H9 (cell line): ENCODE measurements at places on chromosomes 5 and 9.

GRCh38 chr9:107389617-107390071, 99.9 kb downstream of the KLF4 start:
- no peak for DNase-seq
- H3K36me3 ChIP-seq = no peaks in the 10 kb centered on the region
- H3K4me3 ChIP-seq = no peak overlapping the region

GRCh38 chr5:64625678-64626077, 64.6 kb upstream of the SHISAL2B start:
- H3K27me3 ChIP-seq = no peaks in the 10 kb centered on the region
- H3K4me1 ChIP-seq = no peaks in the 10 kb centered on the region
- no peak overlapping the region for H3K4me3 ChIP-seq

DNA sequence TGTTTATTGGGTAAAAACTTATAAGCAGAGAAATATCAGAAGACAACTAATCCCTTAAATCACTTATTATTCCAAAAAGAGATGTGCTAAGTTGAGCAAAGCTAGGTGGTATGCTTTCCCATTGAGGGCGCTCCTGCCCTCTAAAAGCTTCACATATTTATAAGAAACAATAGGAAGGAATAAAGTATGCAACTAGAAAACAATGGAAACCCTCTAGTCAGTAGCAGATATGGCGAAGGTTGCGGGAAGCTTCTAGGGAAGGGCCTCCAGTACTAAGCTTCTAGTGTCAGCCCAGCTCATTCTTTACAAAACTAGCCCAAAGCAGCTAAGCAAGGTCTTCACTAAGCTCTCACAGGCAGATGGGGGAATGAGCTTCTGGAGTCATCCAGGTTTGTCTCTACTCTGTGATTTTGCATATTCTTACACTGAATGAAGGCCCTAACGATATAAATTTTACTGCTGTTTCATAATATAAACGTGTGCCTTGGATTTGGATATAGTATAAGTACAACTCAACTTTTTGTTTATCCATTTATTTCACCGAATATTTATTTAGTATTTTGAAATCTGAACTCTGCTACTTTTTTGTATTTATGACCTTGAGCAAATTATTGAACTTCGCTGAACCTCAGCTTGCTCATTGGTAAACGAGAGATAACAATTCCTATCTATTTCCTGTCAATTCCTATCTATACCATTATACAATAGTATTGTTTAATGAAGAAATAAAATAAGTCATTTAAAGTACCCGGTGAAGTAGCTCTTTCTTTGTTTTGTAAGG, 571.4 kb downstream of the ELAVL2 start:
- H3K4me1 ChIP-seq = no peaks in the 10 kb centered on the region
- 0 out of 2 replicates have a peak, but pooled peaks cover 5% of the 10 kb centered on the region for H3K36me3 ChIP-seq
- peak; percentile 24 for DNase-seq
- H3K27ac ChIP-seq = no peak overlapping the region
- H3K4me3 ChIP-seq = no peak overlapping the region

- H3K4me1 ChIP-seq = no peaks in the 10 kb centered on the region
- H3K27me3 ChIP-seq = no peaks in the 10 kb centered on the region
- H3K36me3 ChIP-seq = peaks cover 5% of the 10 kb centered on the region; the same call in 1 of the 2 replicates
- no peak overlapping the region for H3K4me3 ChIP-seq
- DNase-seq = no peak
These were observed 34.7 kb downstream of the SH3RF2 start for GRCh38 chr5:145971108-145971507.

- H3K36me3 ChIP-seq = no peaks in the 10 kb centered on the region
- no peaks in the 10 kb centered on the region for H3K27me3 ChIP-seq
- no peaks in the 10 kb centered on the region for H3K4me1 ChIP-seq
- H3K27ac ChIP-seq = no peak overlapping the region
These were observed 680.8 kb downstream of the CETN3 start for GRCh38 chr5:89728750-89729149.

GRCh38 chr5:12204761-12205160, 300.5 kb upstream of the CTNND2 start:
- H3K4me3 ChIP-seq = no peak overlapping the region
- no peak for DNase-seq
- no peaks in the 10 kb centered on the region for H3K27me3 ChIP-seq
- peaks cover 6% of the 10 kb centered on the region; the same call in 1 of the 2 replicates for H3K36me3 ChIP-seq
- no peak overlapping the region for H3K27ac ChIP-seq

DNA sequence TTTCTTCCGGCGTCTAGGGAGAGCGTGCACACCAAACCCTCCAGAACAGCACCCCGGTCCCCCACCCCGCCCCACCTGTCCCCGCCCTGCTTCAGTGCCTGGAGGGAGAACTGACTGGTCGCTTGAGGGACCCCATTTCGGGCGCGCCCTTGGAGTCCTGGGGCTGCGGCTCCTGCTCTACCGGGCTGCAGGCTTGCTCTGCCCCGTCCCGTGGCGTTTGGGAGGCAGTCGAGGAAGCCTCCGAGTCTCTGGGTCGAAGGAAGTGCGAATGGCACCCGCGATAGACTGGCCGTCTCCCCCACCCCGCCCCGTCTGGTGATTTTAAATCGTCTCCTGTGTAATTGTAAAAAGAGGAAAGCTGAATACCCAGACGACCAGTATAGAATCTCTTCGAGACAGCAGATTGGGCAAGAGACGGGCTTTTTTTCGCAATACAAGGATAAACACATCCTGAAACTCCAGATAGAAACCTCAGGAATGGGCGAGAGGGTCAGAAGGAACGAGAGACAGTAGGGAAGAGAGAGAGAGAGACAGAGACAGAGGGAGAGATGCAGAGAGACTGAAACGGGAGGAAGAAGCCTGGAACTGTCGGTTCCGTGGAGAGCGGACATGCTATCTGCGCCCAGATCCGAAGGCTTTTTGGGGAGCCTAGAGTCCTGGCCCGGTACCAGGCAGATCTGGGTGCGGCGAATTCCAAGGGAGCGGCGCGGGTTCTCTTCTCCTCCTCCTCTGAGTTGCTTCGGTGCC, 9.9 kb downstream of the PRDM6 start:
- H3K27me3 ChIP-seq = peaks cover 66% of the 10 kb centered on the region
- H3K4me3 ChIP-seq = peak overlapping the region; percentile 78
- no peak overlapping the region for H3K27ac ChIP-seq
- no peak for DNase-seq
- H3K36me3 ChIP-seq = no peaks in the 10 kb centered on the region
- no peaks in the 10 kb centered on the region for H3K4me1 ChIP-seq

GRCh38 chr9:92970467-92970923, 23.2 kb downstream of the FGD3 start:
- peak overlapping the region; percentile 81 for H3K27ac ChIP-seq
- H3K36me3 ChIP-seq = no peaks in the 10 kb centered on the region; the same call in 1 of the 2 replicates
- peak overlapping the region; percentile 35; the same call in 2 of the 3 replicates for H3K4me3 ChIP-seq
- DNase-seq = peak; percentile 89

DNA sequence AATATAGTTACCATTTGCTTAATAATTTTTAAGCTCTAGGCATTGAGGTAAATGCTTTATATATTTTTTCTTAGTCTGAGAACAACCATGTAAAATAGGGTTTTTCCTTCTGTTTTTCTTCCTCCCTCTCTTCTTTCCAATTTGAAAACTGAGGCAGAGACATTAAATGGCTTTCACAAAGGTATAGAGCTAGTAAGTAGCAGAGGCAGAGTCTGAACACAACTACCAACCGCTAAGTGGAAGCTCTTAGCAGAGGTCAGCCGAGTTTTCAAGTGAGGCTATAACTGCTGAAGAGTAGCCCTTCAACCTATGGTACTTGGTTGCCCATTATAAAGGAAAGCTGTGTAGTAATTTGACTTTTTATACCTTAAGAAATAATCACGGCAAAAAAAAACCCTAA, 187.1 kb downstream of the MEF2C start:
- peaks cover 47% of the 10 kb centered on the region for H3K27me3 ChIP-seq
- H3K4me1 ChIP-seq = peaks cover 7% of the 10 kb centered on the region; the same call in 1 of the 2 replicates
- H3K27ac ChIP-seq = no peak overlapping the region
- peaks cover 2% of the 10 kb centered on the region; the same call in 1 of the 2 replicates for H3K36me3 ChIP-seq
- H3K4me3 ChIP-seq = peak overlapping the region; percentile 69; the same call in 2 of the 3 replicates

DNA sequence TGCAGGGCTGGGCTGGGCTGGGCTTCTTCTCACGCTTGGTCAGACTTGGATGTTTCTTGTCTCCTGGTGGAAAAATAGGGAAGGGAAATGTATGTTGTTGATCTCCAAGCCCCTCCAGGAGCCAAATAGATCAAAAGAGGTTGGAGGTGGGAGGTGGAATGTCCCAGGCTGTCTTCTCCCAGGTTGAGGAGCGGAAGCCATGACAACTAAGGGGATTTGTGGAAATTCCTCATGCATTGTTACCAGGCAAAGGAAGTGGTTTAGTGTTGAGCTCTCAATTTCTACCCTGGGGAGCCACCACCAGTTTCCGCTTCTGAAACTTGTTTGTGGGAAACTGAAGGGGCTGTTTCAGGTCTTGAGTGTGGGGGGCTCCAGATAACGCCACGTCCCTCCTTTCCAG, 79.0 kb downstream of the SPRY4 start:
- no peak overlapping the region; the same call in 2 of the 3 replicates for H3K4me3 ChIP-seq
- H3K36me3 ChIP-seq = peaks cover 7% of the 10 kb centered on the region
- H3K4me1 ChIP-seq = no peaks in the 10 kb centered on the region; the same call in 1 of the 2 replicates
- no peaks in the 10 kb centered on the region for H3K27me3 ChIP-seq
- DNase-seq = no peak
- no peak overlapping the region for H3K27ac ChIP-seq

GRCh38 chr9:123584202-123585176, 228.5 kb downstream of the CRB2 start:
- peaks cover 13% of the 10 kb centered on the region for H3K36me3 ChIP-seq
- H3K27ac ChIP-seq = no peak overlapping the region
- no peaks in the 10 kb centered on the region for H3K4me1 ChIP-seq
- H3K27me3 ChIP-seq = no peaks in the 10 kb centered on the region
- no peak overlapping the region for H3K4me3 ChIP-seq

- no peaks in the 10 kb centered on the region for H3K27me3 ChIP-seq
- no peak overlapping the region for H3K27ac ChIP-seq
- peaks cover 2% of the 10 kb centered on the region; the same call in 1 of the 2 replicates for H3K36me3 ChIP-seq
- H3K4me1 ChIP-seq = no peaks in the 10 kb centered on the region
These were observed 45.8 kb downstream of the MOCS2 start for GRCh38 chr5:53063791-53064190.

DNA sequence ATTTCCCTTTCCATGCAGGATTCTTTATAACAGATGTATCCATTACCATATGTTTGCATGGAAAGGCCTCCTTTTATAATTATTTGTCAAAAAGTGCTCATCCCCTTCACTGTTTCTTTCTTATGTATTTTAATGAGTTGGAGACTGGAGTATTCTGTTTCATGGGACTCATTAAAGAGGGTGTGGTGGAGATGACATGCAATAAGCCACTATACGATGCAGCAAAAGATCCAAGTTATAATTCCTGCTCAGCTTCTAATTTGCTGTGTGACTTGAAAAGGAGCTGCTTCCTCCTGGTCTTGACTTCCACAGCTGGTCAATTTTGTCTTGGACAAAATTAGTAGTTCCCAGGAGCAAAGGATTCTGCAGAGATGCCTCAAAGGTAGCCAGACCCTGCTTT, 13.9 kb downstream of the SGCD start:
- no peaks in the 10 kb centered on the region for H3K36me3 ChIP-seq
- H3K4me3 ChIP-seq = no peak overlapping the region
- no peaks in the 10 kb centered on the region for H3K27me3 ChIP-seq
- no peaks in the 10 kb centered on the region for H3K4me1 ChIP-seq
- H3K27ac ChIP-seq = no peak overlapping the region

DNA sequence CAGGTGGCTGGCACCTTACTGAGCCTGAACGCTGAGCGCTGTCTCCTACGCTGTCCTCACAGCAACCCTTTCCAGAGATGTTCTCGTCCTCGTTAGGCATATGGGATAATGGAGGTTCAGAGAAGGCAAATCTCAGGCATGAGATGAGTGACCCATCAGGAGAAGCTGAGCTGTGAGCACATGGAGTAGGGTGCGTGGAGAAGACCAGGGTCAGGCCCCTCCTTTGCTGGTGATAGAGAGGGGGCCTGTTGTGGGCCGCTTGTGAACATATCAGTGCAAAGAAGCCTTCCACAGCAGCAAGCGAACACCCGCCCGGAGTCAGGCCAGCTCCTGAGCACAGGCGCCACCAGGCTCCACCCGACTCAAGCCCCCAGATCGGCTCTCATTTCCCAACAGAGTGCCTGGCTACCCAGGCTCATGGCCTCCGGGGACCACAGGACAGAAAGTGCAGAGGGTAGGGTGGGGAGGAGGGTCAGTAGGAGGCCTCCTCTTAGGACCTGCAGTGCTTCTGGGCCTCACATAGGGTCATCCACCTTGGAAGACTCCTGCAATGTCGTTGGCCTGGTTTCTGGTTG, 15.0 kb upstream of the TIFAB start:
- peak overlapping the region; percentile 84; the same call in 2 of the 3 replicates for H3K4me3 ChIP-seq
- H3K27ac ChIP-seq = no peak overlapping the region

DNA sequence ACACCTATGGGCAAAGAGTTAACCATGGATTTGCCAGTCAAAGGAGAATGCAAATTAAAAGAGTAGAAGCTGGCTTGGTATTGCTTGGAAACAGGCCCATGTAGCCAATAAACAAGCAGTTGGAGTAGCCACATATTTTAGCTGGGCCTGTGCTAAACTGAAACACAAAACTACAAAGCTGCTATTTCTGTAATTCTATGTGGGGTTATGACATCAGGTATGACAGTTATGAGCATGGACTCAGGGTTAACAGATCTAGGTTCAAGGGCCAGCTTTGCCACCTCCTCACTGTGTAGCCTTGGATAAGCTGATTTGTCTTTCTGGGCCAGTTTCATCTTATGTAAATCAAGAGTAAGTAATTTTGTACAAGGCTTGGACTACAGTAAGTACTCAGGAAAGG, 142.7 kb downstream of the PIP5K1B start:
- H3K36me3 ChIP-seq = no peaks in the 10 kb centered on the region
- no peak overlapping the region for H3K4me3 ChIP-seq
- no peaks in the 10 kb centered on the region for H3K4me1 ChIP-seq
- H3K27ac ChIP-seq = no peak overlapping the region
- DNase-seq = no peak
- no peaks in the 10 kb centered on the region for H3K27me3 ChIP-seq

GRCh38 chr5:372556-372995, 51.1 kb downstream of the AHRR start:
- H3K27me3 ChIP-seq = peaks cover 2% of the 10 kb centered on the region; the same call in 1 of the 2 replicates
- no peak overlapping the region for H3K4me3 ChIP-seq
- H3K4me1 ChIP-seq = no peaks in the 10 kb centered on the region
- H3K36me3 ChIP-seq = no peaks in the 10 kb centered on the region
- no peak overlapping the region for H3K27ac ChIP-seq

- no peak for DNase-seq
- no peaks in the 10 kb centered on the region for H3K27me3 ChIP-seq
- H3K36me3 ChIP-seq = no peaks in the 10 kb centered on the region
- H3K4me3 ChIP-seq = no peak overlapping the region
These were observed 152.9 kb upstream of the NFIB start for GRCh38 chr9:14466828-14467227.

GRCh38 chr5:127820910-127821553, 117.8 kb downstream of the CCDC192 start:
- no peaks in the 10 kb centered on the region for H3K36me3 ChIP-seq
- H3K27ac ChIP-seq = no peak overlapping the region
- H3K4me1 ChIP-seq = no peaks in the 10 kb centered on the region
- H3K27me3 ChIP-seq = no peaks in the 10 kb centered on the region
- DNase-seq = no peak

DNA sequence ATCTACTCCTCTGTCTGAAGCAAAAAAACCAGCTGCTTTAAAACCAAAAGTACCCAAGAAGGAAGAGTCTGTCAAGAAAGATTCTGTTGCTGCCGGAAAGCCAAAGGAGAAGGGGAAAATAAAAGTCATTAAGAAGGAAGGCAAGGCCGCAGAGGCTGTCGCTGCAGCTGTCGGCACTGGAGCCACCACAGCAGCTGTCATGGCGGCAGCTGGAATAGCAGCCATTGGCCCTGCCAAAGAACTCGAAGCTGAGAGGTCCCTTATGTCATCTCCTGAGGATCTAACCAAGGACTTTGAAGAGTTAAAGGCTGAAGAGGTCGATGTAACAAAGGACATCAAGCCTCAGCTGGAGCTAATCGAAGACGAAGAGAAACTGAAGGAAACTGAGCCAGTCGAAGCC, 88.3 kb downstream of the MAP1B start:
- no peak for DNase-seq
- no peaks in the 10 kb centered on the region for H3K27me3 ChIP-seq
- no peak overlapping the region for H3K27ac ChIP-seq
- H3K4me1 ChIP-seq = 0 out of 2 replicates have a peak, but pooled peaks cover 2% of the 10 kb centered on the region
